ENCODE measurements at places on chromosomes 4 and X.

- no peak for DNase-seq
Measured at GRCh38 chrX:5775846-5776430, 452.7 kb downstream of the NLGN4X start.

DNA sequence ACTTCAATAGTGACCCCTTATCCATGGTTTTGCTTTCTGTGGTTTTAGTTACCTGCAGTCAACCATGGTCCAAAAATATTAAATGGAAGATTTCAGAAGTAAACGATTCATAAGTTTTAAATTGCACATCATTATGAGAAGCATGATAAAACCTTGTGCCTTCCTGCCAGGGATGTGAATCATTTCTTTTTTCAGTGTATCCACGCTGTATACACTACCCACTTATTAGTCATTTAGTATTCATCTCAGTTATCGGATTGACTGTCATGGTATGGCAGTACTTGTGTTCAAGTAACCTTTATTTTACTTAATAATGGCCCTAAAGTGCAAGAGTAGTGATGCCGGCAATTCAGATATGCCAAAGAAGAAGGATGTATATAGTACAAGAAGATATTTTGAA lies 37.7 kb upstream of the TASL start:
- no peak for DNase-seq

DNA sequence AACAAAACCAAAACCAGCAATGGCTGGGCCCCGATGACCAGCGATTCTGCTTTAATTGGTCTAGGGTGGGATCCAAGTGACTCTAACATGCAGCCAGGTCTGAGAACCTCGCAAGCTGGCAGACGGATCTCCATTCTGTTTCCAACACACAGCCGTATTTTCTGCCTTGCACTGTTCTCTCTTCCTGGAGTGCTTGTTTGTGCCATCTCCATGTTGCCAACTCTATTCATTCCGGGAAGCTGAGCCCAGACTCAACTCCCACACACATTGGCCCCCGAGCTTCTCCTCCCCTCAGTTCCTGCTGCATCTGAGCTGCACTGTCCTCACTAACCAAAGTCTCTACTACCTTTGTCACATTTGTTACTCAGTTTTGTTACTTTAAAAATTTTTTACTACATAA lies 35.6 kb downstream of the GEMIN8 start:
- no peak for DNase-seq

- no peak for DNase-seq
Measured at GRCh38 chr4:152352622-152353116, 183.2 kb downstream of the FBXW7 start.

DNA sequence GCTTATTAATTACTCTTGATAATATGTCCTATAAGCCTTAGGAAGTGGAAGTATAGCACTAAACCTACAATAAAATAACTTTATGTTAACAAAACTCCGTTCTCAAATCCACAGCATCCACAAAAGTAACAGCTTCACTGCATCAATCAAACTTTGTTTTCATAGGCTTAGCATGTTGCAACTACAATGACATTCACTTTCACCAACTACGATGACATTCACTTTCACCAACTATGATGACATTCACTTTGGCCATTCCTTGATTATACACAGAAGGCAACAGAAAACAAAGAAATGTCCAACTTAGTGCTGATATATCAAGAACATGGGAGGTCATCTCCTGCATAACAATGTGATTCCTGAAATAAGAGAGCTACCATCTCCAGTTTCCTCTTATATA lies 44.3 kb downstream of the FBXL5 start:
- DNase-seq: no peak

GRCh38 chr4:24102621-24103020 lies 212.8 kb upstream of the PPARGC1A start:
- no peak for DNase-seq

DNA sequence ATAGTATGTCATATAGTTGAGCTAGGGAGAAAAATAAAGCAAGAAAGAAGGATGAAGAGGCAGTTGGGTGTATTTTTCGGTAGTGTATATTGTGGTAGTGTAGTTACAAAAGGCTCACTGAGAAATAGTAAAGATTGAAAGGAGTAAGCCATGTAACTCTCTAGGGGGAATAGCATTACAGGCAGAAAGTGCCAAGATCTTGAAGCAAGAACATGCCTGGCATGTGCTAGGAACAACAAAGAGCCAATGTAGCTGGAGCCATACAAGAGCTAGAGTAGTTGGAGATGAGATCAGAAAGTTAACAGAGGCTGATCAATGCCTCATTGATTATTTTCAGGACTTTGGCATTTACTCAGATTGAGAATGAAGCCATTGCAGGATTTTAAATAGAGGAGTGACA lies 3.0 kb downstream of the ABCE1 start:
- no peak for DNase-seq

DNA sequence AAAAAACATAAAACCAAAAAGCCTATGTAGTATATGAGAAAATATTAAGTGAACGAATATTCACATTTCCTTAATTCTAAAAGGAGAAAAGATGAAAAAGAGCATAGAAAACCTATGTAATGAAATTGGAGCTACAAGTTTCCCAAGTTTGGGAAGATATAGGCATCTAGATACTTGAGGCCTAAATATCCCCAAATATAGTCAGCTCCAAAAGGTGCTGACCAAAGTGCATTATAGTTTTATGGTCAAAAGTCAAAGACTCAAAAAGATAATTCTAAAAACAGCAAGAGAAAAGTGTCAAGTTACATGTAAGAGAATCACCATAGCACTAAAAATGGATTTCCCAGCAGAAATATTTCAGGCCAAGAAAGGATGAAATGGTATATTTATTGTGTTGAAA lies 673.7 kb upstream of the GRID2 start:
- DNase-seq: no peak

DNA sequence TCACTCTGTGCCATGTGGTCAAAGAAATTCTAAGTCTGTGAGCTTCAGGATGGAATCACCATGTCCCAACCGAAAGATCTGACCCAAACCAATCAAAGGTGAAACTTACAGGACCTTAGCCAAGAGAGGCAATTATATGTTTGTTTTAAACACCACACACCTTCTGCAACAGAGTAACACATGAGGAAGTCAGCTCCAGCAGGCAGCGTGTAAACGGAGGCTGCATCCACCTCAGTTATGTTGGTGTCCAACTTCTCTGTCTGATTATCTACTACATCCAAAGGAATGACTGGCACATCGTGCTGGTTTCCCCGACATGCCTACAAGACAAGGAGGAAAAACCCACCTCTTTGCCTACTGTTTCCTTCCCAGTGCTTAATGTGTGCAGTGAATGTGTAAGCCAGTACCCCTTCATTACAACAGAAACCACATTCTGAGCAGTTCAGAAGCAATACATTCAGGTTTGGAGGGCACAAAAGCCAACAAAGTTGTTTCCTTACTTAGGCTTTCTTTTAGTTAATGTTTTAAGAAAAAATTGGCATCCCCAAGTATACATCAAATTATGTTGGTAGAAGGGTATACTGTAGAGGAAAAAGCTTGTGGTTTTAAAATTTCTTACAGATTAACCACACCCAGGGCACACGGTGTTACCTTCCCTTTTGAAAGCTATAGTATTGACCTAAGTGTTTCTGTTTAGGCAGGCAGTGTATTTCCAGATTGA lies 12.4 kb downstream of the CASP6 start:
- DNase-seq: no peak

DNA sequence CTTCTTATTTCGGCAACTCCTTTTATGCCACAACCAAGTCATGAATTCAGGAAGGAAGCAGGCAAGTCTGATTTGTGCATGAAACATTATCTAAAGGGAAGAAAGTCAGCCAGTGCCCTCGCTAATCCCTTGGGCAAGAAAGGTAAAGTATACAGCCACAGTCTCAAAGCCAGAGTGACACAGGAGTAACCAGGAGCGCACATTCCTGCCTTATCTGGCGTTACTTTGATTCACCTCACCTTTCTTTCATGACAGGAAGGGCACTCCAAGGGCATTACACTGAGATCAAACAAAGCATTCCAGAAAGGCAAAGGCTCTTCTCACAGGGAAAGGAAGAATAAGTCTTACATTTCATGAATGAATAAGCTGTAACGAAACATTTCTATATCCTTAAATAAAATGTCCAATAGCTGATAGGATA lies 38.8 kb downstream of the FAT1 start:
- DNase-seq: no peak

GRCh38 chrX:14676431-14676830 lies 147.1 kb downstream of the GLRA2 start:
- no peak for DNase-seq

DNA sequence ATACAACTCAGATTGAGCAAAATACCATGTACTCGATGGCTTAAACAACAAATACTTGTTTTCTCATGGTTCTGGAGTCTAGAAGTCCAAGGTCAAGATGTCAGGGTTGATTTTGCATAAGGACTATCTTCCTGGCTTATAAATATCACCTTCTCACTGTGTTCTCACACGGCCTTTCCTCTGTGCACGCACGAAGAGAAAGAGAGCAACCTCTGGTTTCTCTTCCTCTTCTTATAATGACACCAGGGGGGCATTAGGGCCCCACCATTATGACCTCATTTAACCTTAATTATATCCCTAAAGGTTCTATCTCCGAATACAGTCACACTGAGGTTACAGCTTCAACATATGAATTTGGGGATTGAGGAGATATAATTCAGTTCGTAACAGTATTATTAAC lies 504.0 kb downstream of the MAGEE1 start:
- DNase-seq: no peak

- no peak for DNase-seq
Measured at GRCh38 chr4:187934766-187935165, 60.8 kb upstream of the ZFP42 start.

GRCh38 chrX:138847930-138848329 lies 136.4 kb upstream of the FGF13 start:
- DNase-seq: no peak

GRCh38 chr4:184280591-184281071 lies 63.0 kb upstream of the ENPP6 start:
- no peak for DNase-seq

GRCh38 chrX:45774961-45775360 lies 574.3 kb upstream of the DIPK2B start:
- no peak for DNase-seq

- DNase-seq: no peak
Measured at GRCh38 chr4:86333236-86333635, 26.6 kb downstream of the MAPK10 start.

GRCh38 chr4:180790471-180790870 lies 1452.7 kb upstream of the TENM3 start:
- DNase-seq: no peak

GRCh38 chrX:107135049-107135964 lies 16.7 kb upstream of the RBM41 start:
- DNase-seq: no peak

DNA sequence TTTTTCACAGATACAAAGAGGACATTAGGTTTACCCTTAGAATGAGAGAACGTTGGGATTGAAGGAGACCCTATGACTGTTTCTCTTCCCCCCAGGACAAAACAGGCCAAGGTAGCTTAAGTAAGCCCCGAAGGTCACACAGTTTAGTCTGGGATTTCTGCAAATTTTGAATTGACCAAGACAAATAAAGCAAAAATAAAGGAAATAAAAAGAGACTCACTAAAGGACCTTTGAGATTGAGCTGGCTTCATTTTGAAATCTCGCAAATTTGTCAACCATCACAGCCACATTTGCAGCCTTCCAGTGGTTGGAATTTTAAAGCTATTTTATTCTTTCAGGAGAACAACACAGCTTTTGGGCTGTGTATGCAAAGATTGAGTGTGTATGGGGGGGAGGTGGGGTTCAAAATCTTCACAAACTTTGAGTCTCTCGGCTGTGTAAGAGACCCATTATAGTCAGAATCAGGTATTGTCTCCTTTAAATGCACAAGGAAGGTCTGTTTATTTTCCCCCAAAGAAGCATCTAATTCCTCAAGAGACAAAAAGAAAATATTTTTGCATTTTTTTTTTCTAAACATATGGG lies 4.2 kb downstream of the TMSB4X start:
- no peak for DNase-seq

DNA sequence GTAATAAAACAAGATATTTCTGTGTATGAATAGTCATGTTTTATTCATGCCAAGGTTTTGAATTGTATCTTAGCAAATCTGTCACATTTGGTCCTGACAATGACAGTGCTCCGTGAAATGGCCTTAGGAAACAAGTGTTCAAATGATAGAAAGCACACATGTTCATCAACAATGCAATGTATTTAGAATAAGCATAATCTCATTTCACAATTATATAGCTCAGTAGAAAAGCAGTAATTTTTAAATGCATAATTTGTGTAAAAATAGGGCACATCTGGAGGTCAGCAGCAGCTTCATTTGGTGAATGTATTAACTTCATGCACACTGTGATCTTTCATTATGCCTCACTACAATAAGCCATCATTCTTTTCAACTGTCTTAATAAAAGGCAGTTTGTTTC lies 380.4 kb downstream of the GPM6A start:
- no peak for DNase-seq

DNA sequence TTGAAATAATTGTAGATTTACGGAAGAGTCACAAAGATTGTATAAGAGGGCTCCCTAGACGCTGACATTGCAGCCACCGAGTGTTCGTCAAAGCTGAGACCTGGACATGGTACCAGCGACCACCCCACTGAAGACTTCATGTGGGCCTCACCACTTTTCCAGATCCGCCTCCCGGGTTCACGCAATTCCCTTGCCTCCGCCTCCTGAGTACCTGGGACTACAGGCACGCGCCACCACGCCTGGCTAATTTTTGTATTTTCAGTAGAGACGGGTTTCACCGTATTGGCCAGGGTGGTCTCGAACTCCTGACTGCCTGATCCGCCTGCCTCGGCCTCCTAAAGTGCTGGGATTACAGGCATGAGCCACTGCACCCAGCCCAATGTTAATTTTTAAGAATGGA lies 29.7 kb downstream of the CPLX1 start:
- no peak for DNase-seq

- no peak for DNase-seq
Measured at GRCh38 chr4:113336556-113336955, 287.1 kb downstream of the ANK2 start.

- no peak for DNase-seq
Measured at GRCh38 chr4:155954118-155954685, 536 bp upstream of the CTSO start.

- DNase-seq: no peak
Measured at GRCh38 chr4:52983563-52984303, 121.6 kb downstream of the RASL11B start.

GRCh38 chr4:25590171-25590570 lies 65.5 kb upstream of the SLC34A2 start:
- no peak for DNase-seq

DNA sequence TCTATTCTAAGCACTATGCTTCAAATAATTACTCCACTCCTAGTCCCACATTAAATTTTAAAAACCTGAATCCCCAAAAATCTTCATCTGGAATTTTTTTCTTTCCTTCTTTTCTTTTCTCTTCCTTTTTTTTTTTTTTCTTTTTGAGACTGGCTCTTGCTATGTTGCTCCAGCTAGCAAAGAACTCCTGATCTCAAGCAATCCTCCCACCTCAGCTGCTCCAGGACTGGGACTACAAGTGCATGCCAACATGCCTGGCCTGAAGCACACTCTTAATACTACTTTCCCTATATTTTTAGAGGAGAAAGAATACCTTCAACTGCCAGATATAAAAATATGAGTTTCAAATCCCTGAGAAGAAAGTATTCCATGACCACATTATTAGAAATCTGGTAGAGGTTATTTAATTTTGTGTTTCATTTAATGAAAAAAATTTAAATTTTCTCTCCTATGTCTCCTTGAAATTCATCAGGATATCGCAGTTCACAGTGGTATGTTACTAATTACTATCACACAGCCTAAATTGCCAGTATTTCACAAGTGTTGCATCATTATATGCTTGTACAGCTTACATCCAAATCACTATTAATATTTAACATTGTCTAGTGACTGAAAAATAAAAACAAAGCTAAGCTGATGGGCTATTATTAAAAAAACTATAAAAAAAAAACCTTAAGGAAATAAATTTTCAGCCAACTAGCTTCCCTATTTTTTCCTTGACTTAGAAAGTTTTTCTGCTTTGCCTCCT lies 227.8 kb downstream of the NAF1 start:
- no peak for DNase-seq

All from activated CD8-positive, alpha-beta memory T cell treated with anti-CD3 and anti-CD28 coated beads for 1 hour (primary cell).